ENCODE measurements at places on chromosomes 1 and 21.

DNA sequence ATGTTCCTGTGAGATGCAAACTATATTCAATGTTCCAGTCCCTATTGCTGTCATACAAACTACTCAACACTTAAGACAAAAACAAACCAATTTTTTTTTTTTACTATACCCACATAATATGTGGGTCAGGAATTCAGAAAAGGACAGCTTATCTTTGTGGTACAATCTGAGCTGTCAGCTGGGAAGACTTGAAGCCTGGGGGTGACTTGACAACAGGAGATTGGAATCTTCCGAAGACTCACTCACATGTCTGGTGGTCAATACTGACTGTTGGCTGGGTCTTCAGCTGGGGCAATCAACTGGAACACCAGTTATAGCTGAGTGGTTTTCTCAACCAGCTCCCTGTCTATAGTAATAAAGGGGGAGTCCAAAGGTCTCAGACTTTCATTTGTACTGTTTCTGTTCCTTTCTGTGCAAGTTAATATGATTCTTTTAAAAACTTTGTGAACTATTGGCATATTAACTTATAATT is 81.7 kb upstream of the ATP1B1 start:
- DNase-seq: no peak

DNA sequence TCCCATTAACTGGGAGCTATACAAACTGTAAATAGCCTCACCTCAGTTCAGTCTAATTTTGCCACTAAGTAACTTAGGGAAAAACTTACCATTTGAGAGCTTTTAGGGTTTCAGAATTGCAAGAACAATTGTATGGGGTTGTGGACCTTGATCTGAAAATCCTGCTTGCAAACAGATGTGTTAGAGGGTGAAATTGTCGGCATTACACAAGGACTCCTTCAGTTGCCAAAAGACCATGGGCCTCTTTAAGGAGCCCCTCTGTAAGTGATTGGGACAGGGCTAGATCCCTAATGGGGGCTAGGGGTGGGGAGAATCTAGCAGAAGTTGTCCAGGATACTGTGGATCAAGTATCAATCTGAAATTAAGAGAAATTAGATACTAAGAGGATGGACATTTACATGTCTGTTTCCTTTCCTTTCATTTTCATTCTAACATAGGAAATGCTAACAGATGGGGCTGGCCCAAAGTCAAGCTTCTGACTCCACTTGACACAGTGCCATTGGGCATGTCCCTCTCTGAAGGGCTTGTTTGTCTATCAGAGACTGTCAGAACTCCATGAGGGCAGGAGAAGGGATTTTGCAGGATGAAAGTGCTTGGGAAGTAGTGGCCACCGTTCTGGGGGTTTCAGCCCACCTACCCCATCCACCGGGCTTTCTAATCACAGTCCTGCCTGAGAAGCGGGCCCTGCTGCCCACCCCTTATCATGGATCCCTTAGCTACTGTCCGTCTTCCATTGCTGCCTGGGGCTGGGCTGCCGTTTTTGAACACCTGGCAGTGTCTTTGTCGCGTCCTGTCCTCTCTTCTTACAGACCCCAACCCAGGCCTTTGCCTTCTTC is 54.7 kb downstream of the STUM start:
- no peak for DNase-seq

DNA sequence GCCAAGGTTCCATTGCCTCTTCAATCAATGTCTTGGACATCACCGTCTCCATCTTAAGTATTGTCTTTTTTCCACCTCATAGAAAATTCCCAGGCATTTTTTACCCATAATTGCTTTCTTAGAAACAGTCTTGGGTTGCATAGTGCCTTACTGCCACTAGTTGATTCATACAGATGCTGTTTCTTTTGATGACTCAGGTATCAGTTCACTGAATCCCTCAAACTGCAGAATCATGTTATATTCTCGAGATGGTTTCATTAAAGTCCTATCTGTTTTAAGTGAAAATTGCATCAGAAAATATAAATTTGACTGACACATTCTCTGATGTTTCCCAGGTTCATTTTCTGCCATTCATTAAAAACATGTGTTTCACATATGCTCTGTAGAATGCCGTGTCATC is 1489.1 kb downstream of the BRINP3 start:
- DNase-seq: no peak

- DNase-seq: no peak
Observed at GRCh38 chr1:15139654-15140350, 13.7 kb upstream of the TMEM51 start.

DNA sequence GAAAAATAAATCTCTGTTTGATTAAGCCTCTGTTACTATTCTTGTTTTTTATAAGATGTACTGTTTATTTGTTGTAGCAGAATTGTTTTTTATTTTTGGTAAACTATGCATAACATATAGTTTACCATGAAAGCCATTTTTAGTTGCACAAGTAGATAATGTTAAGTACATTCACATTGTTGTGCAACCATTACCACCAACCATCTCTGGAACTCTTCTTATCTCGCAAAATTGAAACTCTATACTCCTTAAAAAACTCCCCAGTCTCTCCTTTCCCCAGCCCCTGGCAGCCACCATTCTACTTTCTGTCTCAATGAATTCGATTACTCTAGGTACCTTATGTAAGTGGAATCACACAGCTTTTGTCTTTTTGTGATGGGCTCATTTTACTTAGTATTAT is 27.4 kb upstream of the UHMK1 start:
- DNase-seq: no peak

DNA sequence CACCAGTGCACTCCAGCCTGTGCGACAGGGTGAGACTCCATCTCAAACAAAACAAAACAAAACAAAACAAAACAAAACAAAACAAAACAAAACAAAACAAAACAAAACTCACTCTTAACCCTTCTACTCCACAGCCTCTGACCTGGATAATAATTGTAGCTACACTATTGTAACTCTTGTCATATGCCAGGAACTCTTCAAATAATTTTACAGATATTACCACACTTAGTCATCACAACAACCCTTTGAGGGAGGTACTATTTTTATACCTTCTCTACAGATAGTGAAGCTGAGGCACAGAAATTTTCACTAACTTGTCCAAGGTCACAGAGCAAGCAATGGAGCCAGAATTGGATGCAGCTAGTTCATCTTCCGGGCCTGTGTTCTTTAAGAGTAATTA is 547.8 kb downstream of the ADGRL2 start:
- no peak for DNase-seq

- DNase-seq: no peak
Observed at GRCh38 chr1:44131411-44131810, 10.0 kb downstream of the KLF18 start.

- DNase-seq: no peak
Observed at GRCh38 chr1:44806025-44806703, 987 bp downstream of the DYNLT4 start.

DNA sequence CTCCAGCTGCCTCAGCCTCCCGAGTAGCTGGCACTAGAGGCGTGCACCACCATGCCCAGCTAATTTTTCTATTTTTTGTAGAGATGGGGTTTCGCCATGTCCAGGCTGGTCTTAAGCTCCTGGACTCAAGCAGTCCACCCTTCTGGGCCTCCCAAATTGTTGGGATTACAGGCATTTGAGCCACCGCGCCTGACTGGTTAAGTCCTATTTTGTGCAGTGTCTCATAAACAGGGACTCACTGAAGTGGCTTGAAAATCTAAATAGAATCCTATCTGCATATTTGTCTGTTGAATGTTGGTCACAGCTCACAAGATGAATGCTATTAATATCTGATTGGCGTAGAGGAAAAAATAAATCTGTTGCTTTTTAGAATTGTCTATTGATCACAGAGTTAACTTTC is 5.9 kb upstream of the CHAF1B start:
- DNase-seq: no peak
